Activated naive CD8-positive, alpha-beta T cell treated with anti-CD3 and anti-CD28 coated beads, Interleukin-2, amount 10 ng/mL, durations not matched to agents 7 days and 5 days (primary cell): ENCODE measurements at places on chromosomes 7 and 10. TPM values are rescaled to one million over a fixed set of nuclear protein-coding genes. Genes with fewer than 3 reads are reported as not detected.

BCAP29 gene
- 32.6 TPM for total RNA-seq

SPRN gene
- not detected for total RNA-seq

SUN3 gene
- not detected for total RNA-seq

TAS2R39 gene
- total RNA-seq, result not detected

EBLN1 gene
- total RNA-seq, result not detected

FAM237B gene
- total RNA-seq, result not detected

NME8 gene
- total RNA-seq, result not detected

PRKG1 gene
- not detected for total RNA-seq

CALHM2 gene
- 124 TPM for total RNA-seq

C7orf57 gene
- total RNA-seq, result 0.14 TPM

AMZ1 gene
- 0.17 TPM for total RNA-seq

DNA sequence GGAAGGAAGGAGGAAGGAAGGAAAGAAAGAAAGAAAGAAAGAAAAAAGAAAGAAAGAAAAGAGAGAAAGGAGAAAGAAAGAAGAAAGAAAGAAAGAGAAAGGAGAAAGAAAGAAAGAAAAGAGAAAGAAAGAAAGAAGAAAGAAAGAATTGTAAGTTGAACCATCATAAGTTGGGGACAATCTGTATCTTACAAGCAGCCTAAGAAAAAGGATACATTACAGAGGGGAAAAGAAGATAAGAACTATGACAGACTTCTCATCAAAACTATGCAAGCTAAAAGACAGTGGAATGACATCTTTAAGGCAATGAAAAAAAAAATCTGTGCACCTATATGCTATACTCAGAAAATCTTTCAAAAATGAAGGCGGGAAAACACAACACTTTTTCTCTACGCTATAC lies 50.3 kb upstream of the SP4 start:
- H3K27me3 ChIP-seq, result no peaks in the 10 kb centered on the region
- peaks cover 25% of the 10 kb centered on the region for H3K36me3 ChIP-seq
- no peak for DNase-seq
- peaks cover 3% of the 10 kb centered on the region for H3K4me1 ChIP-seq

DNA sequence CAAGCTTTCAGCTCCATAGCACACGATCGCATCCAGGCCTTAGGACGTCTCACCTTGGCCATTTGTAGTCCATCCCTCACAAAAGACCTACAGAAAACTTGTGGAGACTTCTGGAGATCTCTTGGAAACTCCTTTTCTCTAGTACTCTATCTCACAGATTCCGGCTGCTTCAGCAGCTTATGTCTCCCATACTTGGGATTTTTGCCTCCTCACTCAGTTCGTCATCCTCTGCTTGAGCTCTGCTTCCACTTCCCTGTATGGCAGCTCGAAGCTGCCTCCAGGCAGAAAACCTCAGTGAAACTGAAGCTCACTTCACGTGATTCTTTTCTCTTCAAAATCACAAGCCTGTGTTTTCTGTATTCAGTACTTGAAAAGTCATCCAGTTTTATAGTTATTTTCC lies 178.7 kb upstream of the GDF10 start:
- H3K36me3 ChIP-seq, result no peaks in the 10 kb centered on the region
- peaks cover 9% of the 10 kb centered on the region for H3K27me3 ChIP-seq
- H3K4me3 ChIP-seq, result no peak overlapping the region

- H3K4me1 ChIP-seq, result no peaks in the 10 kb centered on the region
- no peak overlapping the region for H3K4me3 ChIP-seq
- no peak overlapping the region for H3K27ac ChIP-seq
- H3K27me3 ChIP-seq, result peaks cover 8% of the 10 kb centered on the region
- DNase-seq, result no peak
- no peaks in the 10 kb centered on the region for H3K36me3 ChIP-seq
Measured at GRCh38 chr7:51253157-51253556, 63.5 kb downstream of the COBL start.

GRCh38 chr7:46369933-46370654 lies 449.0 kb upstream of the IGFBP3 start:
- H3K27me3 ChIP-seq, result peaks cover 2% of the 10 kb centered on the region
- no peak overlapping the region for H3K27ac ChIP-seq
- no peaks in the 10 kb centered on the region for H3K4me1 ChIP-seq

DNA sequence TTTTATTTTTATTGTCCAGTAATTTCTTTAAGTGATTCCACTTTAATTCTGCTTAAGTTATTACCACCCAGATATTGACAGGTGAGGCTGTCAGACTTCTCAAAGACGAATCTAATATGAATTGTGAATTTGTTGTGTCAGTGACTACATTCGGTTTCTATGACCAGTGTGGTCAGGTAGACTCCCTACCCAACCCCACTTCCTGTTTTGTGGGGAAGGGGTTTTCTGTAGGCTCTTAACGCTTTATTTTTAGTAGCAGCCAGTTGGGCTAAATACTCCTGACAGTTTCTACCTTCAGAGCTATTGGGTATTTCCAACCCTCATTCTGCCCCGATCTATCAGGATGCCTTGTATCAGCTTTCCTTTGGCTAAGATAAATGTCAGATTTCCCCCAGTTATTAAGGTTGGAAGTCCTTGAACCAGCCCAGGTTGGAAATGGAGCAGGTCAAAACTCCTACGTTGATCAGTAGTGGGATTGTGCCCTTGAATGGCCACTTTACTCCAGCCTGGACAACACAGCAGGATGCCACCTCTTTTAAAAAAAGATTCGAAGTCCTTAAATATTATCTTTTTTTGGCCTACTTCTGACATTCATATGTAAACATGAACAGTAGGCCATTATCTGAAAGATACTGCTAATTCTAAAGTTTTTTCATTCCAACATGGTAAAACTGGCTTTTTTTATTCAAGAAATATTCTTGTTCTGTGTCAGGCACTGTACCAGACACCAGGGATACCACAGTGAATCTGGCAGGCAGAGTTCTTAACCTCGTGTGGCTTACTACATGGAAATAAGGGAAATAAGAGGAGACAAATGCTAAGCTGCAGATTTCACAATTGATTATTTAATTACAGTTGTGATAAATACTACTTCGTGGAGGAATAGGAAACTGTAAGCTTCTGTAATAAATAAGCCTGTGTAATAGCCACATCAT lies 133.3 kb upstream of the SAMD8 start:
- no peaks in the 10 kb centered on the region for H3K27me3 ChIP-seq
- H3K4me3 ChIP-seq, result peak overlapping the region; percentile 69
- H3K27ac ChIP-seq, result peak overlapping the region; percentile 73
- DNase-seq, result peak; percentile 43
- H3K4me1 ChIP-seq, result peaks cover 40% of the 10 kb centered on the region

- no peak for DNase-seq
- H3K27me3 ChIP-seq, result no peaks in the 10 kb centered on the region
- H3K27ac ChIP-seq, result no peak within 1 kb of the TSS
- no peak within 1 kb of the TSS for H3K4me3 ChIP-seq
- no peaks in the 10 kb centered on the region for H3K36me3 ChIP-seq
Measured at GRCh38 chr10:94683214-94684054, at the start of gene CYP2C18. CYP2C18 (plus strand) TSS chr10:94683729; CDS start chr10:94683820, 91 bp downstream.

DNA sequence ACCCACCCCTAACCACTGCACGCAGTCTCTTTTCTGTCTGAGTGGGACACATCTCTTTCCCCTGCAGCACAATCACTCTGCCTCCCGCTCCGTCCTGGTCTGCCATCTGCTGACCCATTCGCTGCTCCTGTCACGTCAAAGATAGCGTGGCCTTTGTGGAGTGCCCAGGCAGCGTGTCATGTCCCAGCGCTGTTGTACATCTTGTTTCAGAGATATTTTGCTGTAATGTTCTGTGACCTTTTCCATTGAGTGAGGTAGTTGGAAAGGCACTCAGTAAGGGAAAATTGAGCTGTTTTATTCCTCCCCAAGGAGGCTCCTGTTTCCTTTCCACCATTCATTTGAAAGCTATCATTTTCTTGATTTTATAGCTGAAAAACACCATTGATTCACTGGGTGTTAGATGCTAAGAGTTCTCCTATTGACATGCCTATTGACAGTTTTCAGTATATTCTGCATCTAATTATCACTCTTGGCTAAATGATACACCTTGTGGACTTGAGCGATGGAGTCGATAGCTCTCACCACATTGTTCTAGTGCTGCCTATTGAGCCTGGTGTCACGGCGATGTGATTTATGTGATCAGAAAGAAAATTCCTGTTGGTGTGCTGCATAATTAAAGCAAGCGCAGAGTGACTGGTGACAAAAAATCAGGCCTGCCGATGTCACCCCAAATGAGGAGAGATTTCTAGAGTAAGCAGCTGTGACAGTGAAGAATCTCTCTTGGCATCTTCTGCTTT lies 372.6 kb downstream of the LRMDA start:
- DNase-seq, result no peak
- H3K4me3 ChIP-seq, result no peak overlapping the region
- H3K27ac ChIP-seq, result no peak overlapping the region
- H3K4me1 ChIP-seq, result no peaks in the 10 kb centered on the region
- peaks cover 7% of the 10 kb centered on the region for H3K27me3 ChIP-seq

DNA sequence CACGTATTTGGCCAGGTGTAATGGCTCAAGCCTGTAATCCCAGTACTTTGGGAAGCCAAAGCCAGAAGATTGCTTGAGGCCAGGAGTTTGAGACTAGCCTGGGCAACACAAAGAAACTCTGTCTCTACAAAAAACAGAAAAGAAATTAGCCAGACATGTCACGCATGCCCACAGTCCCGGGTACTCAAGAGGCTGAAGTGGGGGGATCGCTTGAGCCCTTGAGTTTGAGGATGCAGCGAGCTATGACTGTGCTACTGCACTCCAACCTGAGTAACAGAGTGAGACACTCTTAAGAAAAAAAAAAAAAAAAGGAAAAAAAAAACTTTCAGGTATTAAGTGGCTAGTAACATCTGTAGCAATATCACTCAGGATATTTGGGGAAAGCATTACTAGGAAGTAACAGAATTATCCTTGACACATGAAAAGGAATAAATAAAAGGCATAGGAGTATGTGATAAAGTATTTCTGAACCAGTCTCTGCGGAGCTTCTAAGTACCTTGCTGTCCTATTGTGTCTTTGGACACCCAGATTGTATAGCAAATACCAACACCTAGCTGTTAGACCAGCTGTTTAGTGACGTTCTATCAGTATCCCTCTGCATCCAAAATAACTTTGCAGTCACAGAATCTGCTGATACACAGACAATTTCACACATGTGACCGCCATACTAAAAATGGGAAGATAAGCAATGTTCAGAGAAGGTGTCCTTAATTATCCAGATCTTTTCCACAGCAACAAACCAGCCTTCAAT lies 74.4 kb downstream of the CYTH3 start:
- peaks cover 3% of the 10 kb centered on the region for H3K4me1 ChIP-seq
- no peak for DNase-seq
- H3K4me3 ChIP-seq, result no peak overlapping the region
- no peaks in the 10 kb centered on the region for H3K36me3 ChIP-seq
- H3K27me3 ChIP-seq, result peaks cover 4% of the 10 kb centered on the region
- no peak overlapping the region for H3K27ac ChIP-seq

- no peak overlapping the region for H3K27ac ChIP-seq
- no peaks in the 10 kb centered on the region for H3K4me1 ChIP-seq
- no peaks in the 10 kb centered on the region for H3K36me3 ChIP-seq
Measured at GRCh38 chr7:19957664-19958063, 184.2 kb upstream of the TMEM196 start.

DNA sequence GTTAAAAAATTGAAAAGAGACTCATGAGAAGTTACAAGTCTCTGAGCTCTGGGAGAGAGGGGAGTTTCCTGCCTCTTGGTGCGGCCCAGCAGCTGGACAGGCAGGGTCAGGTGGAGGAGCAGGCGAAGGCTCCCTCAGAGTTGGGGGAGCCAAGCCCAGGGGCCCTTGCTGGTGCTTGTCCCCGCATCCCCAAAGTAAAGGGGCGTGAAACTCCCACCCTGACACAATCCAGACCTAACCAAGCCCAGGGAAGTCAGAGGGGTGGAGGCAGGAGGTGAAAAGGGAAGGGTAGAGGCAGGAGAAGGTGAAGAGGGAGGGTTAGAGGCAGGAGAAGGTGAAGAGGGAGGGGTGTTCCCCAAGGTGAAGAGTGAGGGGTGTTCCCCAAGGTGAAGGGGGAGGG lies 322.8 kb downstream of the GLRX3 start:
- H3K27me3 ChIP-seq, result no peaks in the 10 kb centered on the region
- no peaks in the 10 kb centered on the region for H3K36me3 ChIP-seq
- H3K4me3 ChIP-seq, result no peak overlapping the region
- DNase-seq, result no peak
- no peaks in the 10 kb centered on the region for H3K4me1 ChIP-seq

- H3K4me1 ChIP-seq, result no peaks in the 10 kb centered on the region
- DNase-seq, result no peak
- H3K36me3 ChIP-seq, result no peaks in the 10 kb centered on the region
- H3K27ac ChIP-seq, result no peak overlapping the region
- H3K4me3 ChIP-seq, result no peak overlapping the region
- peaks cover 10% of the 10 kb centered on the region for H3K27me3 ChIP-seq
Measured at GRCh38 chr10:494556-494955, 194.9 kb downstream of the DIP2C start.

GRCh38 chr7:112072541-112073245 lies 133.5 kb downstream of the DOCK4 start:
- no peaks in the 10 kb centered on the region for H3K4me1 ChIP-seq
- no peak overlapping the region for H3K4me3 ChIP-seq
- peaks cover 14% of the 10 kb centered on the region for H3K27me3 ChIP-seq
- H3K27ac ChIP-seq, result no peak overlapping the region
- no peak for DNase-seq

DNA sequence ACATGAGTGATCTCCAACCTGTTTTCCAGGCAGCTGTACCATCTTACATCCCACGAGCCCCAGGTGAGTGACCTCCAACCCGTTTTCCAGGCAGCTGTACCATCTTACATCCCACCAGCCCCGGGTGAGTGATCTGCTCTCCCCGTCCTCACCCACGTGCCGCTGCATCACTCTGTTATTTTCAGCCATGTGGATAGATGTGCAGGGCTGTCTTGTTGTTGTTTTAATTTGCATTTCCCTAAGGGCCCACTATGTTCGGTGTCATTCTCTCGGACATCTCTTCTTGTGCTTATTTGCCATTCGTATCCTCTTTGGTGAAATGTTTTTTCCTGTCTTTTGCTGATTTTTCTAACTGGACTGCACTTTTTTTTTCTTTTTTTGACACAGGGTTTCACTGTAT lies 17.9 kb upstream of the LARP4B start:
- peaks cover 6% of the 10 kb centered on the region for H3K27me3 ChIP-seq
- no peak overlapping the region for H3K4me3 ChIP-seq
- H3K36me3 ChIP-seq, result no peaks in the 10 kb centered on the region
- no peak for DNase-seq

DNA sequence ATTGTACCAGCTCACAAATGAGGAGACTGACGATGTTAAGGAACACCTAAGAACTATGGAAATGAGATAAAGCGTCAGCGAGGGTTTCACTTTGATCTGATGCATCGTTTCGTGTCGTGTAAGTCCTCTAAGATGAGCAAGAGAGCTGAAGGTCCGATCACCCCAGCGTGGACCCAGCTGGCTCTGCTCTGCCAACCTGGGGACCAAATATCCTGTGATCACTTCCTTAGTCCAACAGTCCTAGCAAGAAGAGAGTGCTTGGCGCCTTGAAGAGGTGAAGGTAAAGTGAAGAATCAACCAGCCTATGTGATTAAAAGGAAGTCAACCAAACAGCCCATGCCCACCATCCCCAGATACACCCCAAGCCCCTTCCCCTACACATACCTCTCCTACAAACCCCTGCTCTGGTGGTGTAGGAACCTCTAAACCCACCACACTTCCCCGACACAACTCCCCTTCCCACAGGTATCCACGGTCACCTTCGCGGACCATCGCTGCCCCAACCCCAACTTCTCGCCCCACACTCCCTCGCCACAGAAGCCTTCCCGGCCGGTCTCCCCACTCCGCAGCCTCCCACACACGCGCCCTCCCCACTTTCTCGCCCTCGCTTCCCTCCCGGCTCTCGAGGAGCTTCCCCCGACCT lies 722 bp downstream of the UPF2 start:
- peak; percentile 37 for DNase-seq
- H3K4me3 ChIP-seq, result peak overlapping the region; percentile 95
- H3K36me3 ChIP-seq, result peaks cover 9% of the 10 kb centered on the region
- H3K27me3 ChIP-seq, result peaks cover 2% of the 10 kb centered on the region
- peak overlapping the region; percentile 100 for H3K27ac ChIP-seq
